Parietal lobe (tissue), 2 donors: ENCODE measurements at places on chromosomes 7 and 10. TPM values are rescaled to one million over a fixed set of nuclear protein-coding genes. Genes with fewer than 3 reads are reported as not detected.

PHF14 gene
- 326 TPM for total RNA-seq

GRID2IP gene
- 1.3 TPM for total RNA-seq

IRF5 gene
- 1.3 TPM for total RNA-seq

PLCE1 gene
- total RNA-seq = 18.2 TPM

VSTM4 gene
- 2.2 TPM for total RNA-seq

PARP12 gene
- 7.5 TPM for total RNA-seq

PRRT4 gene
- 2.5 TPM for total RNA-seq

TMEM196 gene
- 12.8 TPM for total RNA-seq

NPY4R gene
- total RNA-seq = not detected

HABP2 gene
- total RNA-seq = not detected

PDLIM1 gene
- total RNA-seq = 2.8 TPM

SORCS3 gene
- 23.5 TPM for total RNA-seq

SUGCT gene
- 1.9 TPM for total RNA-seq

SLC39A12 gene
- total RNA-seq = 2.5 TPM

HMX3 gene
- not detected for total RNA-seq

HOXA5 gene
- total RNA-seq = not detected

SYT15 gene
- total RNA-seq = 0.31 TPM

FBXL13 gene
- total RNA-seq = 5.6 TPM

ECHDC3 gene
- total RNA-seq = 3.1 TPM

FANK1 gene
- 2.2 TPM for total RNA-seq

ARPC1A gene
- 81.1 TPM for total RNA-seq

MYO1G gene
- total RNA-seq = 0.63 TPM

PON3 gene
- total RNA-seq = 1.3 TPM

TAS2R5 gene
- 13.5 TPM for total RNA-seq

ENTPD7 gene
- total RNA-seq = 11.3 TPM
